Activated naive CD4-positive, alpha-beta T cell (primary cell): ENCODE measurements at places on chromosomes 11 and 22.

DNA sequence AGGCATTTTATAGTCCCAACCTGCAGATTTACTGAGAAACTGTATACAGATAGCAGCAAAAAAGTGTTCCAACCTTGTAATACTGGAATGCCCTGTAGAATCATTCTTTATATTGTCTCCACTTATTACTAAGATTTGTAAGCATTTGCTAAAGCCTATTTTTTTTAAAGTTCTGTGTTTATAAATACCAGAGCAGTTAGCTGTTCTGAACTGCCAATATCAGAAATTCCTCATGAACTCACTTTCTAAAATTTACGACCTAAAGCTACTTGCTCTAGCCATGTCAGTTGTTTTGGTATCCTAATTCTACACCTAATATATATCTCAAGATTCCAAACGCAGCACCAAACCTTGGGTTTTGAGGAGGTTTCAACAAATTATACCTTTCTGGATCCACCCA, 103.2 kb downstream of the C11orf65 start:
- no peak for DNase-seq

DNA sequence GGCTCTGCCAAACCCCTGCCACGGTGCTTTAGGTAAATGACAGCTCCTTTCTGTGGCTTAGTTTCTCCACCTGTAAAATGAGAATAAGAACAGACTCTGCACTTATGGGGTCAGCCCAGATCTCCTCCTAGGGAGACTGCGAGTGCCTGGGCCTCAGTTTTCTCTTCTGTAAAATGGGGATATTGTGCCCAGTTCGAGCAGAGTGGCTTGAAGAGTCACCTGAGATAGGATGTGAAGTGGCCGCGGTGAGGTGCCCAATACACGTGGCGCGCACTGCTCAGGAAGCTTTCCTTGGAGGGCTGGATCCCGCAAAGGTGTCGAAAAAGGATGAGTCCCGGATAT, 473 bp upstream of the EMID1 start:
- no peak for DNase-seq

GRCh38 chr22:36017651-36018091, 11.0 kb downstream of the RBFOX2 start:
- no peak for DNase-seq

- DNase-seq = no peak
Measured at GRCh38 chr11:100093698-100094097, 593.4 kb upstream of the ARHGAP42 start.

GRCh38 chr22:21077884-21078508, 32.2 kb downstream of the LRRC74B start:
- DNase-seq = no peak

- no peak for DNase-seq
Measured at GRCh38 chr11:62148271-62148980, 24.6 kb downstream of the INCENP start.

DNA sequence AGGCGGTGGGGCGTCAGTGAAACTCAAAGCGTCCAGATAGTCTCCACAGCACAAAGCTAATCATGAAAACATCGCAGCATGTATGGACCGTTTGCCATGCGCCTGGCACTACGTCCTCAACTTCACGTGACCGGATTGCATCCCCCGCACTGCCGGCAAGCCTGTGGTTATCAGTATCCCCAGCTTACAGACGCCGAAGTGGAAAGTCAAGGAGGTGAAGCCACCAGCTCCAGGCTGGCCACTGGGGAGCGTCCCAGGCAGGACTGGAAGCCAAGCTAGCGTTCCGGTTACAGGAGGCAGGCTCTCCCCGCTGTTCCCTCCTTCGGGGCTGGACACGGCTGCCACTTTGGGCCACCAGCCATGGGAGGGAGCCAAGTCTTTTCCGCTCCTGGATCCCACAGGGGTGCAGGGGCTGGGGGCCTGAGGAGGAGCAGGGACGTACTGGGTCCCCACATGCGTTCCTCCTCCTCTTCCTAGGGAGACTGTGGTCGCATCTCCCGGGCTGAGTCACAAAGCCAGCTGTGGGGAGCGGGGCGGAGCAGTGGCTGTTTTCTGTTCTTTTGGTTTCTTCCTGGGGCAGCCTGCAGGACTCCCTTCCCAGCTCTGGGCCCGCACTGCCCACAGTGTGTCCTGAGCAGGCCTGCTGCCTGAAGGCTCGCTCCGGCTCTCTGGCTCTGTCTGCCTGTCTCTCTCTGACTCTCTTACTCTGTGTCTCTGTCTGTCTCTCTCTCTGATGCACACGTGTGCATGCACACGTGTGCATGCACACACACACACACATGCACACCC, 4.3 kb upstream of the OSBPL5 start:
- DNase-seq = no peak

DNA sequence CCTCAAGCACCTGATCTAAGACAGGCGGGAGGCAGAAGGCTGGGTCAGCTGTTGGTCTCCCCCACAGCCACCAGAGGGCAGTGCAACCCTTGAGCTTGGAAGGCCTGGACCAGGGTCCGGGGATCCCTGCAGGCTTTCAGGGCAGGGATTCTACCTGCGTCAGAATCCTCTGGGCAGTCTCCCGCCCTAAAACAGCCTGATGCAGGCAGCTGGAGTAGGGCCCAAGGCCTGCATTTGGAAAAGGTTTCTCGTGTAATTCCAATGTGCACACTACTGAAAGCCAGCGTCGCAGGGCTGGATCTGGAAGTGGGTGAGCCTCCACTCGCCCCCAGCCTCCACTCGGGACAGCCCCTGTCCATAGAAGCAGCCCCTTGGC, 31.8 kb downstream of the BID start:
- DNase-seq = peak; percentile 30

DNA sequence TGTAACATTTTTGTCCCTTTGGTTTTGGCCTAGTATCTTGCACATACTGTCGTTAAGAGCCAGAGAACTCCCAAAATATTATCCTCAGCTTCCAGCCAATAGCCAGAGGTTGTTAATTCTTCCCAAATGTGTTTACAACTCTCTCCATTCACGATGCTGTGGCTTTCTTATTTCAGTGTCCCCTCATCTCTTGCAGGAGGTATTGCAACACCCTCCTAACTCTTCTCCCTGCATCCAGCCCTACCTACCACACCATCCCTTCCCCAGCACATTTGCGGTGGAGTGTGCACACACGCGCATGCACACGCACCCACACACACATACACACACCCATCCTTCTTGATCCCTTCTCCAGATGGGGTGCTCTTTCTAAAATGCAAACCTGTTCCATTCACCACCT, 75.6 kb upstream of the LMO2 start:
- DNase-seq = no peak

DNA sequence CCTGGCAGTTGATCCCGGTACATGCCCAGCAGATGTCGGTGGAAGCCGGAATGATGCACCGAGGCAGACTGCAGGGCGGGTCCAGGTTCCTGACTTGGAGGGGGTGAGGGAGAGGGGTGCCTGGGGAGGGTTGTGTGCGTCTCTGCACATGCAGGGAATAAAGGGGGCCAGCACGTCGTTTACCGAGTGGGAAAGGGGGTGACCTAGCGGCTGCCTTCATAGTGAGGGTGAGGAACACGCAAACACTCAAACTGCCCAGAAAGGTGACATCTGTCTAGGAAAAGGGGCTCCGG, 801.7 kb downstream of the TBC1D22A start:
- no peak for DNase-seq

DNA sequence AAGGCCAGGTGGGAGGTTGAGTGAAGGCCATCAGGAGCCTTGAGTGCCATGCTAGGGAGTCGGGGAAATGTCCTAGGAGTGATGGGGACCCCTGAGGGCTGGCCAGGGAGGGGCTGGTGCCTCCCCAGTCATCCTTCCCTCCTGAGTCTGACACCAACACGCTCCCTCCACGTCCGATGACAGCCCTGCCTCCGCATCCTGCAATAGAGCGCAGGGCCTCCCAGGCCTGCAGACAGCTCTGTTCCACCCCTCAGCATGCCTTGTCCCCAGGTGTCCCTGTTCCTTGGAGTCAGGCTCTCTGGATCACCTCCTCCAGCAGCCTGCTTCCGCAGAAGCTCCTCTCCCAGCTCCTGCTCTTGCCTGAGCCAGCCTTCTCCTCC, 3.1 kb downstream of the RAC2 start:
- DNase-seq = no peak

GRCh38 chr11:47768101-47768612, 1.0 kb upstream of the FNBP4 start:
- no peak for DNase-seq

GRCh38 chr11:64633555-64634159, 42.6 kb downstream of the SLC22A12 start:
- DNase-seq = no peak

DNA sequence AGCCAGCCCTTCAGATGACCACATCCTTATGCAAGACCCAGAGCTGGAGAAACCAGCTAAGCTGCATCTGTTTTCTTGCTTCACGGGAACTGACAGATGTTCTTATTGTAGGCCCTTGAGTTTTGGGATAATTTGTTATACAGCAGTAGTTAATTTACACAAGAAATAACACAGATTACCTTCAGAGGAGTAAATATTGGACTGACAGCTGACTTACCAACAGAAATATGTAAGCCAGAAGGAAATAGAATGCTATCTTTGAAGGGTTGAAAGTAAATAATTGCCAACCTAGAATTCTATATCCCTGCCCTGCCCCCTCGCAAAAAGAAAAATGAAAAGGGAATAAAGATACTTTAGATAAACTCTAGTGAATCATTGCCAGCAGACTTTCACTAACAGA, 124.1 kb downstream of the WNT7B start:
- no peak for DNase-seq

DNA sequence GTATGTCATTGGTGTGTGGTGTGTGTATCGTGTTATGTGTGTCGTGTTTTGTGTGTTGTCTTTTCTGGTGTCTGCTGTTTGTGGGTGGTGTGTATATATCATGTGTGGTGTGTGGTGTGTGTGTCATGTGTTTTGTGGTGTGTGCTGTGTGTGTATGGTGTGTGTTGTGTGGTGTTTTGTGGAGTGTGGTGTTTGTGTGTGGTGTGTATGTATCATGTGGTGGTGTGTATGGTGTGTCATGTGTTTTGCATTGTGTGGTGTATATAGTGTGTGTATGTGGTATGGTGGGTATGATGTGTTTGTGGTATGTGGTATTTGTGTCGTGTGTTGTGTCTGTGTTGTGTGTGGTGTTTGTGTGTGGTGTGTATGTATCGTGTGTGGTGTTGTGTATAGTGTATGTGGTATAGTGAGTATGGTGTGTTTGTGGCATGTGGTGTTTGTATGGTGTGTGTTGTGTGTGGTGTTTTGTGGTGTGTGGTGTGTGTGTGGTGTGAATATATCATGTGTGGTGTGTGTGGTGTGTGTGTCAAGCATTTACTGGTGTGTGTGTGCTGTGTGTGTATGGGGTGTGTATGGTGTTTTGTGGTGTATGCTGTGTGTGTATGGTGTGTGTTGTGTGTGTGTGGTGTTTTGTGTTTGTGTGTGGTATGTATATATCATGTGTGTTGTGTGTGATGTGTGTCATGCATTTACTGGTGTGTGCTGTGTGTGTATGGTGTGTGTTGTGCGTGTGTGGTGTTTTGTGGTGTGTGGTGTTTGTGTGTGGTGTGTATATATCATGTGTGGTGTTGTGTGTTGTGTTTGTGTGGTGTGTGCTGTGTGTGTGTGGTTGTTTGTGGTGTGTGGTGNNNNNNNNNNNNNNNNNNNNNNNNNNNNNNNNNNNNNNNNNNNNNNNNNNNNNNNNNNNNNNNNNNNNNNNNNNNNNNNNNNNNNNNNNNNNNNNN, 12.7 kb downstream of the PIM3 start:
- no peak for DNase-seq

DNA sequence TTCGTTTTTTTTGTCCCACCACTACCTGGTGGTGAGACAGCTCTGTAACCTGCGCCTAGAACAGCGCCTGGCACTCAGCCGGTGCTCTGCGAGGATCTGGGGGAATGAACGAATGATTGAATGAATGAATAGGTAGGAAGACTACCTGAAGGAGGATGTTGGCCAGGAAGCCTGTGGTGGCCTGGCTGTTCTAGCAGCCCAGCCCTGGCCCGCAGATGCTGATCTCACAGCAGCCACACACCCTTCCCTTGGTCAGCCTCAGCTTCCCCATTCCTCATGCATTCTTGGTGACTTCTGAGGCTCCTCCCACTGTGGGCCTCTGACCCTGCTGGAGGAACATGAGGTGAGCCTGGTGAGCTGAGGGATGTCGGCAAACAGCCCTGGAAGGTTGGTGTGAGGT, 3.7 kb downstream of the TRPM5 start:
- no peak for DNase-seq

- no peak for DNase-seq
Measured at GRCh38 chr11:126147208-126148111, 64.0 kb downstream of the RPUSD4 start.

- no peak for DNase-seq
Measured at GRCh38 chr11:128146926-128147605, 440.3 kb downstream of the ETS1 start.

DNA sequence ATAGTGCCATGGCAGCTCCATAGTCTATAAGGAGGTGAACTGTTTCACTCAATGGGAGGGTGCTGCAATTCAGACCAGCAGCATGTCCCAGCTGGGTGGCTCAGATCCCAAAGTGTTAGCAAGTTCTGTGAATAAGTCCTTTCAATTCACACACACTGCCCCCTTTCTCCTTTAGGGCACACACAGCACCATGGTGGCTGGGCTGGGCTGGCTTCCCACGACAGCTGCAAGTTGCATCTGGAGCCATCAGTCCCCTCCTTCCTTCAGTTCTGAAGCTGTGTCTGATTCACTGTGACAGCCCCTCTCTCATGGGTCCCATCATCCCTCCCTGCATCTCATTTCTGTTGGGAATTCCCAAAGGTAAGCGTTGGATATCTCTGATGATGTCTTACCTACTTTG, 324.1 kb upstream of the NCAM1 start:
- DNase-seq = no peak

GRCh38 chr11:131690776-131691175, 320.4 kb downstream of the NTM start:
- no peak for DNase-seq

DNA sequence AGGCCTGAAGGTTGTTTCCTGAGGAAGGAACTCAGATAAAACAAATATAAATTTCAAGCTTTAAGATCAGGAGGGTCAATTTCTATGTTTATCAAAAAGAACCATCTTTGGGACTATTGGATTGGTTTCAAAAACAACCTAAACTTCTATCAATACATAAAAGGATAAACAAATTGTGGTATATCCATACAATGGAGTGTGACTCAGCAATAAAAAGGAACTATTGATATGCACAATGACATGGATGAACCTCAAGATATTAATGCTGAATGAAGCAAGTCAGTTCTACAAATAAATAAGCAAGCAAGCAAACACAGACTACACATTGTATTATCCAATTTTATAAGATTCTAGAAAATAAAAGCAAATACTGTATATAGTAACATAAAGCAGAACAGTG, 11.1 kb upstream of the CLPB start:
- DNase-seq = no peak

DNA sequence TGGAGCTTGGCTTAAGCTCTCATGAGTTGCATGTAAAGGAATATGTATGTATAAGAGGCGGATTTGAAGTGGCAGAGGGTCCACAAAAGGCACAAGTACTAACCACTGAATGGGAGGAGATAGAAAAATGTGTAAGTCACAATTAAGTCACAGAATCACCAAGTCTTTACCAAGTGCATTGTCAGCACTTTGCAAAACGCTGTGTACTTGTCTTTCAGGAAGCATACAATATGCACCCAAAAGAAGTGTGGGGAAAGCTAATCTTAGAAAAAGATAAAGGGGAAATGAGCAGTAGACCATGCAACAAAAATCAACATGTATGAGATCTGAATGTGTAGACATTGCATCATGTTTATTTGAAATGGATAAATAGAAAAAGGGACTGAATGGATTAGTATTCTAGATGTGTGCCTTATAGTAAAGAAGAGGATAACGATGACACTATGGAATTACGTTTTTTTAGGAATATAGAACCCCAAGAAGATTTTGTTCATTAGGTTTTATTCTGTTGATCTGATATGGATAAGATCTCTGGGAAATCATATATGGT, 4.5 kb downstream of the CNTF start:
- no peak for DNase-seq
